Activated T-helper 1 cell treated with Interleukin-2 at 50 U/mL for 16 hours (primary cell): ENCODE measurements at places on chromosomes 2 and 18.

DNA sequence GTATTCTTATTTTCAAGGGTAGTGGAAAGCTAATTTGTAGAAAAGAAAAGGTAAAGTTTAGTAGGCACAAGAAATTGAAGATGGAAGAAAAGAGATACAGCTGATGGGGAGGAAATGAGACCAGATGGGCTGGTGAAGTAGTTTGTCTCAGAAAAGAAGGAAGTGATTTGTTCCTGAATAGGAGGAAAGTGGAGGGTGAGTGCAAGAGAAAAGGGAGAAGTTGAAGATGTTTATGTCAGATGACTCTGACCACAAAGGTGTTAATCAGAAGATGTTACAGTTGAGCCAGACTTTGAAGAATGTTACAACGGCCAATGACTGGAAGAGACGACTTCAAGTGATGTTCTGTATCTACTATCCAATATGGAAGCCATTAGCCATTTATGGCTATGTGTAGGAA is 21.2 kb downstream of the ZSCAN30 start:
- no peak for DNase-seq

GRCh38 chr2:105910497-105911238 is 166.0 kb downstream of the NCK2 start:
- no peak for DNase-seq

DNA sequence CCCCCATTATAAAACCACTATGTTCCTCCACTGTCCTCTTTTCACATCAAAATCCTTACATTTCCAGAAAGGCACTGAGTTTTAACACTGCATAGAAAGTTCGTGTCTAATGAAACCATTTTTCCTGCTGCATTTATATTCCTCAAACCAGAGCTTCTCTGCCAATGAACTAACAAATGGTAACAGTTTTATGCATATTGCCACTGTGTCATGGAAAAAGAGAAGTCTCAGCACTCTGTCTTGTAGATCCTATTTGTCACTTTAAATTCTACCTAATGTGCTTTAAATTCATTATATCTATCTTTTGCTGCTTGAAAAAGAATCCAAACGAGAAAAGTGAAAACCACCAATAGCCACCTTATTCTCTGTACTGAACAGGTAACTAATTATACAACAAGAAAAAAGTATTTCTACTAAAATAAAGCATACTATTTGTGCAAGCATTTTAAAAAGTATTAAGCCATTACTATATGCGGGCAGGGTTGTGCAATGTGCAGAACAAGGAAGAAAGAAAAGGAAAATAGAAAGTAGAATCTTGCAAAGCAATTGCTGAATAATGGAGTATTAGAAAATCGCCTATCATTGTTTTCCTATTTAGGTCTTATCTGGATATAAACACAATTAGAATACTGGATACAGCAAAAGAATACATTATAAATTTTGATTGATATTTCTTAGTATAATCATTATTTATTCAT is 328.9 kb downstream of the ZEB2 start:
- DNase-seq, result no peak

- DNase-seq, result no peak
These were observed 123.6 kb downstream of the PLB1 start for GRCh38 chr2:28619213-28620196.

GRCh38 chr2:9258953-9259399 is 52.4 kb downstream of the ASAP2 start:
- DNase-seq, result no peak

GRCh38 chr2:130872741-130873125 is 36.0 kb downstream of the ARHGEF4 start:
- DNase-seq, result no peak
